ENCODE measurements at places on chromosomes 7 and 10. TPM values are rescaled to one million over a fixed set of nuclear protein-coding genes. Genes with fewer than 3 reads are reported as not detected.

CALCR gene
- total RNA-seq, result not detected

ATP6V0A4 gene
- total RNA-seq, result 0.09 TPM

MDH2 gene
- total RNA-seq, result 62.3 TPM

GNGT1 gene
- 0.37 TPM for total RNA-seq

HMX3 gene
- total RNA-seq, result not detected

CALHM2 gene
- 21.0 TPM for total RNA-seq

UCMA gene
- not detected for total RNA-seq

SPDYE5 gene
- not detected for total RNA-seq

MBLAC1 gene
- 2.4 TPM for total RNA-seq

ANXA11 gene
- 52.5 TPM for total RNA-seq

MRLN gene
- total RNA-seq, result not detected

CLCN1 gene
- 0.14 TPM for total RNA-seq

KIF20B gene
- total RNA-seq, result 3.0 TPM

HOXA3 gene
- total RNA-seq, result 1.8 TPM

SLC29A3 gene
- total RNA-seq, result 1.1 TPM

FBH1 gene
- total RNA-seq, result 150 TPM

ARHGEF35 gene
- total RNA-seq, result 1.3 TPM

Data from smooth muscle cell of bladder (primary cell).